Endodermal cell (in vitro differentiated cells): ENCODE measurements at places on chromosomes 2 and 18. TPM values are rescaled to one million over a fixed set of nuclear protein-coding genes. Genes with fewer than 3 reads are reported as not detected.

GRCh38 chr2:146661473-146662096 lies 1183.2 kb upstream of the ACVR2A start:
- no peak for DNase-seq
- no peak overlapping the region for H3K27ac ChIP-seq
- H3K36me3 ChIP-seq = no peaks in the 10 kb centered on the region

GRCh38 chr2:127415593-127416505 lies 2.4 kb upstream of the PROC start:
- DNase-seq = peak; percentile 96
- peaks cover 4% of the 10 kb centered on the region for H3K4me1 ChIP-seq
- H3K4me3 ChIP-seq = peak overlapping the region; percentile 76
- peaks cover 22% of the 10 kb centered on the region for H3K27me3 ChIP-seq
- no peak overlapping the region for H3K27ac ChIP-seq

The CAB39 gene
- 41.4 and 42.1 TPM in 2 replicates for total RNA-seq

DNA sequence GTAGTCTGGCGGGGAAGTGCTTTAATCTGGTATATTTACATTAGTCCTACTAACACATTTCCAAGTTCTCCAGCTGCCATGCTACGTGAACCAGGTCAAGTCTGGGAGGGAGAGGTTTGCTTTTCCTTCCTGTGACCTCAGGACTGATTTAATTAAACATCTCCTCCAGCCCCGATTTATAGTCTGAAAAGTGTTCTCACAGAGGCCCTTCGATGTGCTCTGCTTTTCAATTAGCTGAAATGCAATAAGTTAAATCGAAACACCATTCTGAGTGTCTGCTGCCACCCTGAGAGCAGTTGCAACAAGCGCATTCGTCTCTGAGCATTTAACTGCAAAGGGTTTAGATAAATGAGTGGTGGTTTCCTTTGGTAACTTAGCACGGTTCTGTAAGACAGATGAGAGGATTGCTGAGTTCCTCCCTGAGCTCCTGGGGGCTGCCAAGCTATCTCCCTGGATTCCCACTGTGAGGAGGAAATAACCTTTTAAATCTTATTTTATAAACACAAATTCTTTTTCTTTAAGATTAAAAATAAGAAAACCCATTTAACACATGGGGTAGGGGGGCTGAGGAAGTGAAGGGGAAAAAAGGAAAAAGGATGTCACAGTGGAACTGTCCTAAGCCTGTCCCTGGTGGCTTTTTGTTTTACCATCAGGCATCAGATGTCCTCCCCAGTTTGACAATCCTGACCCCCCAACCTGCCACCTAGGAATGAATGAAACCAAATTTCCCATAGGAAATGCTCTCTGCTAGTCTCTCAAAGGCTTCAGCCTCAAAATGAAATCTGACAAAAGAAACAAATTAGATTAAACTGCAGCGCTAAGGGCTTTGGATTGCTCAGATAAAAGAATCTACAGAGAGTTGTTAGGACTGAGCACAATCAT lies 56.5 kb upstream of the CREB1 start:
- H3K4me3 ChIP-seq = peak overlapping the region; percentile 5
- DNase-seq = peak; percentile 80
- H3K36me3 ChIP-seq = no peaks in the 10 kb centered on the region

DNA sequence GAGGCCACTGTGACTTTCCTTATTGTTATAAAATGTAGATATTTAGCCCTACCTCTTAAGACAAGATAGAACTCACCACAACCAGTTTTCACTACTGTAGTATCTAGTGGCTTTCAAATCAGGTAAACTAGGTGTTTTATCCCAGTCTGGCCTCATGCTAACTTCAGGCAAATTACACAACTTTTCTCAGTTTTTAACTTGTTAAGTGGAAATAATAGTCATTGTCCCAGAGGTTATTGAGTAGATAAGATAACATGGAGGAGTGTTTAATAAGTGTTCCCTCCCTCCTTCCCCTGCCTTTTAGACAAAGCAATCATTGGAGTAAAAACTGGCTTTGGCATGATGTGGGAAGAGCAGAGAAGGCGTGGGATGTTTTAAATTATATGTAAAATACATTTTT lies 27.3 kb downstream of the ANXA4 start:
- no peak overlapping the region for H3K4me3 ChIP-seq
- no peak overlapping the region for H3K27ac ChIP-seq
- H3K27me3 ChIP-seq = no peaks in the 10 kb centered on the region
- no peaks in the 10 kb centered on the region for H3K36me3 ChIP-seq
- peaks cover 10% of the 10 kb centered on the region for H3K4me1 ChIP-seq

GRCh38 chr2:101007415-101008345 lies 5.6 kb downstream of the RPL31 start:
- H3K4me3 ChIP-seq = no peak overlapping the region
- peaks cover 70% of the 10 kb centered on the region for H3K36me3 ChIP-seq
- no peaks in the 10 kb centered on the region for H3K27me3 ChIP-seq
- DNase-seq = no peak

DNA sequence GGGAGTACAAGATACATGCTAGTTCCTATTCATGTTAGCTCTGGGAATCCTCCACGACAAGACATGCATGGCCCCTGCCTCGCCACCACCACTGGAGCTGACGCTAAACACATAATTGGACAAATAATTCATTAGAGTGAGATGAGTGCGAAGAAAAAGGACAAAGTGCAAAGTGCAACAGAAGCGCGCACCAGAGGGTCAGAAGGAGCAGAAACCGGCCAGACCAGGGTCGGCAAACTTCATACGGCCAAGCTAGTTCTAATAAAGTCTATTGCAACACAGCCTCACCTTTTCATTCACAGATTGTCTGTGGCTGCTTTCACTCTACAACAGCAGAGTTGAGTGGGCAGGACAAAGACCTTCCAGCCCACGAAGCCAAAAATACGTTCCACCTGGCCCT lies 266.1 kb upstream of the KLHL29 start:
- no peaks in the 10 kb centered on the region for H3K27me3 ChIP-seq
- no peak for DNase-seq
- no peaks in the 10 kb centered on the region for H3K4me1 ChIP-seq
- no peaks in the 10 kb centered on the region for H3K36me3 ChIP-seq
- no peak overlapping the region for H3K4me3 ChIP-seq

The LYPD1 gene
- 2.0 and 3.5 TPM in 2 replicates for total RNA-seq

GRCh38 chr18:61203151-61203550 lies 130.1 kb upstream of the CDH20 start:
- H3K36me3 ChIP-seq = no peaks in the 10 kb centered on the region
- H3K4me1 ChIP-seq = no peaks in the 10 kb centered on the region
- DNase-seq = no peak
- H3K27me3 ChIP-seq = no peaks in the 10 kb centered on the region
